Activated CD4-positive, CD25-positive, alpha-beta regulatory T cell treated with anti-CD3 and anti-CD28 coated beads, Interleukin-2, amount 50 U/mL, for 16 hours (primary cell): ENCODE measurements at places on chromosomes 3 and 15.

DNA sequence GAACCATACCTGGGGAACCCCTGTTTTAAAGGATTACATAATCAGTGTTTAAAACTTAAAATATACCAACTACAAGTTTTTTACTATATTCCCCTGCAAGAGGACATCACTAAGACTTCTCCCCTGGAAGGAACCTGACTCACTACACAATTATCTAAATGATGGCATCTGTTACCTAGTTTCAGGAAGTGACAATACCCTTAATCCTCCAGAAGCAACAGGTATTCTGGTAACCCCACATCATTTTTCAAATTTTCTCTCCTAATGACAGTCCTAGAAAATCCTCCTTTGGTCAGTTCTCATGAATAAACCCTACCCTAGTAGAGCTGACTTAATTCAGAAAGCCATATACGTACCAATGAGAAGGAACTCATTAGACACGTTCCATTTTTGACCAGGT, 78.4 kb downstream of the RFX7 start:
- no peak for DNase-seq

- DNase-seq, result no peak
These were observed 350.5 kb downstream of the TIGIT start for GRCh38 chr3:114644367-114644766.

DNA sequence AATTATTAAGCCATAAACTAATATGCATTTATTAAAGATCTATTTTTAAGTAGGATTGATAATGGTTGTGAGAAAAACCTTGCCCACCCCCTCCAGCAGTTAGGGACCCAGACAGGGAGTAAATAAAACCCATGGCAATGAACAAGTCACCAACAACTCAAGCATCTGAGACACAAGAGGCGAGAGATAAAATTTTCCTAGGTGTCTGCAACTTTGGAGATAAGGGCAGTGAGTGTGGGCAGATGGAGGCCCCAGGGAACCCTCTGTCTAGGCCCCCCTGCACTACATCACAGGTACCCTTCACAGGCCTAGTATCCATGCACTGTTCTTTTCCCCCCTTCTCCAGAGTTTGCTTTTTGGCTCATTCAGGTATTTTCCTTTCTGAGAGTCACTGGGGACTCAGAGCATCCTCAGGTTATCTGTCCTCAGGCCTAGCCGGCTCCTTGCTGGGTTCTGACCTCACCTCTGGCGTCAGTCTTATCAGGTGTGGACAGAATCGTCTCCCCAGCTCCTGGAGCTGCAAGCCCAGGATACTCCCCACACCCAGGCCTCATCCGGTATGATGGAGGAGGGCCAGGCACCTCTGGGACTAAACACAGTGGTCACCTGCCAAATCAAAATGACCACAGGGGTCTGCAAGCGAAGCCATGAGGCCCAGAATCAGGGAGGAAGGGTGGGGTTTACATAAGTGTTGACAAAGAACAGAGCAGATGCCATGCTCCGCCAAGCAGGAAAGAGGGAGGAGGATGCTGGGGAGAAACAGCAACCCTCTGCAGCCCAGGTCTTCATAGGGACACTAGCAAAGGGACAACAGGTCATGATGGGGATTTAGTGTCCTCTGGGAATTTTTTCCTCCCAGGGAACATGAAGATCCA, 50.4 kb downstream of the CCNL1 start:
- DNase-seq, result no peak

- DNase-seq, result no peak
These were observed 34.2 kb downstream of the LIMD1 start for GRCh38 chr3:45628746-45629145.

GRCh38 chr3:8660175-8661118, 15.8 kb upstream of the SSUH2 start:
- DNase-seq, result no peak

DNA sequence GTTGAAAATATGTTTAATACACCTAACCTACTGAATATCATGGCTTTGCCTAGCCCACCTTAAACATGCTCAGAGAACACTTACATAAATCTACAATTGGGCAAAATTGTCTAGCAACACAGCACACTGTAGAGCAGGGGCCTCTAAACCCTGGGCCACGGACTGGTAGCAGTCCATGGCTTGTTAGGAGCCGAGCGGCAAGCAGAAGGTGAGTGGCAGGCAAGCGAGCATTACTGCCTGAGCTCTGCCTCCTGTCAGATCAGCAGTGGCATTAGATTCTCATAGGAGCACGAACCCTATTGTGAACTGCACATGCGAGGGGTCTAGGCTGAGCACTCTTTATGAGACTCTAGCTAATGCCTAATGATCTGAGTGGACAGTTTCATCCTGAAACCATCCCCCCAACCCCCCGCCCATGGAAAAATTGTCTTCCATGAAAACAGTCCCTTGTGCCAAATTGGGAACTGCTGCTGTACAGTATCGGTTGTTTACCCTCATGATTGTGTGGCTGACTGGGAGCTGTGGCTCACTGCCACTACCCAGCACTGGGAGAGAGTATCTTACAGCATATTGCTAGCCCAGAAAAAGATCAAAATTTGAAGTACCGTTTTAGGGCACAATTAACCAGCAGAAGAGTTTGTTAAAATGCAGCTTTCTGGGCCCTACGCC, 26.1 kb downstream of the CMSS1 start:
- no peak for DNase-seq

GRCh38 chr3:63808633-63809032, 10.5 kb upstream of the C3orf49 start:
- no peak for DNase-seq

DNA sequence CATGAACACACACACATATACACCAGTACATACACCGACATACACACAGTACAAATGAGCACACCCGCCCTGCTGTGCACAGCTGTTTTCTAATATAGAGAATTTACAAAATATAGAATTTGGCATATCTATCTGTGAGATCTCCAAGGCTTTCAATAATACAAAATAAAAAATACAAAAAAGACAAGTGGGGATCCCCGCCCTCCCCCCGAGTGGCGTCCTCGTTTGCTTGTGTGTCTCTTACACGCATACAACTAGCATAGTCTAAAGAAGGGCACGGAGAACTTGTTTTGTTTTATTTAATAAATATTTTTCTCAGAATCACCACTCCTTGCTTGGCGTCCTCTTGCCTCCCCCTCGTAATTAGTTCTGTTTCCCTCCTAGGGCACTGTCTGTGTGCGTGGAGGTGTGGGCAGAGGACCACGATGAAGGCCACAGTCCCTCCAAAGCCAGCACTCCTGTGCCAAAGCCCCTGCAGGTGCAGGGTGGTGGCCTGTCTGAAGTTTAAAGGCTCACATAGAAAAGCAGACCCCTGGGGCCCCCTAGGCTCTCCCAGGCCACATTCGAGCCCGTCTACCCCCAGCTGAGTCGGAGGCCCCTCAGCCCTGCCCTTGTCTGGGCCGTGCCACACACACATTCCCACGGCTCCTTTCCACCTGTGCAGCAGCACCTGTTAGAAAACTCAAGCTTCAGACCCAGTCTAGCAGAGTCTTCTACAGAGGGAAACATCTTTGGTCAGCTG, 82.1 kb downstream of the SEC22A start:
- no peak for DNase-seq

DNA sequence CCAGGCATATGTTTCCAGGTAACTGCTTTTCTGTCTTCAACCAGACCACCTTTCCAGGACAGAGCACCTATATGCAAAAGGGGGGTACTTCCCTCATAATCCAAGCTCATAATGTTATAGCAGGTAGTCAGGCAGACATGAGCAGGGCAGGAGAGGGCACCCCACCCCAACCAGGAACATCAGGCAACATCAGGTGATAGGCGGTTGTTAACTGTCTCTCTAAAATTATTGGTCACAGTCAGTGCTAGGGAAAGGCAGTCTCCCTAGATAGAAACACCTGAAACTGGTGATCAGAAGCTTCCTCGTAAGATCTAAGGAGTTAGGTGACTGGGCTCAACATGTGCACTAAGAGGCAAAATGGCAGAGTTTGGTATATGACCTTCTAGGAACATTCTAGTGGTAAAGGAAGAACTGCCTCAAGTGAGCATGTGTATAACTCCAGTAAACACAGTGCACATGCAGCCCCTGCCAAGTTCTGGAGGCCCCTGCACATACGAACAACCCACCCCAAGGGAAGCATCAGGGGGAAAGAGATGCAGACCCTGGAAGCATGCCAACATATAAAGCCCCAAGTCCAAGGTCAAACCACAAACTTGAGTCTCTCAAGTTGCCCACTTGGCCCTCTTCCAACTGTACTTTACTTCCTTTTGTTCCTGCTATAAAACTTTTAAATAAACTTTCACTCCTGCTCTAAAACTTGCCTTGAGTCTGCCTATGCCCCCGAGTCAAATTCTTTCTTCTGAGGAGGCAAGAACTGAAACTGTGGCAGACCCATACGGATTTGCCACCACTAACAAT, 270.9 kb downstream of the ULK4 start:
- DNase-seq, result no peak

DNA sequence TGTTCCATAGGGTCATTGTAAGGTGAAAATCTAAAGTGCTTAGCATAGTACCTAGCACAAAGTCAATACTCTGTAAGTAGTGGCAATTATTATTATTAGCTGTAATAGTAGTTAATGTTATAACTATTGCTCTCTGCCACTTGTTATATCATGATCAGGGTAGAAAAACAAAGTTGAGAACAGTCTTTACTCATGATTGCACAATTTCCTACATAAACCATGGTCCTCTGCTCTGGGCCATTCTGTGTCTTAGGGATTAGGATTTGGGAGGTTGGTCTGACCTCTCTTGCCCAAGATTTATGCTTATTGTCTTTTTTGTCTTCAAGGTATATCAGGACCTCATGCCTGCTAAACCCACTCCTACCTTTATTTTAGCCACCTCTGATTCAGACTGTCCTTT, 4.3 kb upstream of the LRRC58 start:
- DNase-seq, result no peak

GRCh38 chr3:25056803-25057351, 371.2 kb upstream of the RARB start:
- no peak for DNase-seq
